ENCODE measurements at places on chromosomes 12 and 14.

- DNase-seq: no peak
Observed at GRCh38 chr12:27810756-27811155, 30.7 kb upstream of the MANSC4 start.

GRCh38 chr12:15987696-15988095, 76.6 kb downstream of the DERA start:
- DNase-seq: no peak

- DNase-seq: no peak
Observed at GRCh38 chr12:29888777-29889176, 105.0 kb upstream of the TMTC1 start.

GRCh38 chr12:40300490-40300889, 75.7 kb downstream of the LRRK2 start:
- no peak for DNase-seq

GRCh38 chr12:20625531-20625930, 69.6 kb upstream of the SLCO1C1 start:
- DNase-seq: no peak

GRCh38 chr14:64092940-64093339, 201.2 kb downstream of the ESR2 start:
- DNase-seq: no peak

- DNase-seq: no peak
Observed at GRCh38 chr12:45557016-45557415, 172.5 kb upstream of the ARID2 start.

DNA sequence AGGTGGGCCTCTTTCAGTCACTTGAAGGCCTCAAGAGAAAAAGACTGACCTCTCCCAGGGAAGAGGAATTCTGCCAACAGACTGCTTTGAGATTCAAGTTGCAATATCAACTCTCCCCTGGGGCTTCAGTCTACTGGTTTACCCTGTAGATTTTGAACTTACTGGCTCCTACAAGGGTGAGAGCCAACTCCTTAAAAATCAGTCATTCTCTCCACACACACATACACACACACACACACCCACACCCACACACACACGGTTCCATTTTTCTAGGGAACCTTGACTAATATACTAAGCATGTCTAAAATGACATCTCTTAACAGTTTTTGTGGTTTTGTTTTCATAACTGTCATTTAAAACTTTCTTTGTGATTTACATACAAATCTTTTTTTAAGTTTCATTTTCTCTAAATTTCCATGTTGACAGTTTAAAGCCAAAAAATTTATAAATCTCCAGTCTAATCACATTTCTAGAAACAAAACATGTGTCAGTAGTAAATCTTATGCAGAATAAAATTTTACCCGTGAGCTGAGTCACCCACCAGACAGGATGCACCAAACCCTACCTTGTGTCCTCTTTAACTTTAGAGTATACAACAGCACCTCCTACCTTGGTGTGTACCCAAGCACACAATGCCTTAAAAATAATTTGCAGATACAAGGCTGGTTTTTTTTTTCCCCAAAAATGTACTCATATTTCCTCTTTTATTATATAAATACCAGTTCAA, 394.6 kb downstream of the AEBP2 start:
- no peak for DNase-seq

DNA sequence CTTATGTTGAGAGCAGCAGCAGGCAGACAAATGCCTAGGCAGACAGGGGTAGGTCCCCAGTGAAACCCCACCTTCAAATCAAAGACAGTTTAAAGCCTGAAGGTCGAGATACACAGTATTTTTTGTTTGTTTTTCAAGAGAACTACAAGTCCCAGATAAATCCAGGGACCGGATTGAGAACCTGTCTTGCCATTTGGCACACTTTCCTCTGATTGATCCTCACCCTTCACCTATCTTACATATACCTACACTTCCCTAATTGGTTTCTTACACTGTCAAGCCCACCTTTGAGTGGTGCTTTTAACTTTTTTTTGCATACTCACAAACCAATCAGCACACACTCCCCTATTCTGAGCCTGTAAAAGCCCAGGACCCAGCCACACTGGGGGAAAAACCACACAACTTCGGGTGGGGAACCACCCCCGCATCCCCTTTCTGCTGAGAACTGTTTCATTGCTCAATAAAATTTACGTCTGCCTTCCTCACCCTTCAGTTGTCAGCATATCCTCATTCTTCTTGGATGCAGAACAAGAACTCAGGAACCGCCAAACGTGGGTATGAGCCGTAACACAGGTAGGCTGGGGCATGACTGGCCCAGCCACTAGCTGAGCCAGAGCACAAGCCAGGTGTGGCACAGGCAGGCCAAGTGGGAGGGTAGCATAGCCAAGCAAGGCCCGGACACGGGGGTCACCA, 11.1 kb downstream of the DICER1 start:
- DNase-seq: no peak

GRCh38 chr14:50733494-50733893, 65.4 kb upstream of the SAV1 start:
- DNase-seq: no peak

GRCh38 chr14:76669770-76670169, 91.5 kb upstream of the VASH1 start:
- no peak for DNase-seq

- DNase-seq: no peak
Observed at GRCh38 chr14:63030113-63030512, 15.1 kb downstream of the KCNH5 start.

DNA sequence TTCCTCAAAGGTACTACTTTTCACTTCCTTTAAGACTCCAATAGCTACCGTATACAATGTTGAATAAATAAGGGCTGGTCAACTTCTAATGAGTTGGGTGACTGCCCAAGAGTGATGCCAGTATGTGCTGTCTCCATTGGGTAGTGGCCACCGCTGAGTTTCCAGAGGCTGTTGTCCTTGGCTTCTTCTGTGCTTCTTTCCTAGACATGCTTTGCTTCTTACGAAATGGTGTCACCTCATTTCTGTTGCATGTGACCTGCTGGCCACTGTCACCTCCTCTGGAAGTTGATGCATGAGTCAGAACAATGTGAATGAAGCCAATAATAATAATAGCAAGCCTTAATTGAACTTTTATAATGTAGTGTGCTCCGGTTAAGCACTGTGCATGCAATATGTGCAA, 7.5 kb upstream of the NID2 start:
- no peak for DNase-seq

GRCh38 chr14:31894351-31894750, 182.8 kb upstream of the ARHGAP5 start:
- DNase-seq: no peak

- DNase-seq: no peak
Observed at GRCh38 chr12:129379076-129379804, 524.6 kb downstream of the TMEM132D start.

DNA sequence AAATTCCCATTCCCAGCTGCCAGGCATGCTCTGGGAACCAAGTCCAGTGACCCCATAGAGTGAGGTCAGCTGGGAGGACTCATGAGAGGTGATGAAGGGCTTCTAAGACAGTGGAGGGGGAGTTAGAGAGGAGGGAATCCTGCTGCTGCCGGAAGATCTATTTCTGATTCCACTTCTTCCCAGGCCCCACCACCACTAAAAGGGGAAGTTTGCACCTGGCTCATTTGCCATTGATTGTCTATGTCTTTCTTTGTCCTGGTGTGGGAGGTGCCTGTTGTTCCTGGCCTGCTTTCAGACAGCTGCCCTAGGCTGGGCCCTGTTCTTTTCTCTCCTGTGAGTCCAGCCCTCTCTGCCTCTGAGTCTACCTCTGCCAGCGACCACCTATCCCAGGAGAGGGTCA, 3.0 kb upstream of the KRT6A start:
- no peak for DNase-seq

- DNase-seq: no peak
Observed at GRCh38 chr12:132278401-132279183, 50.8 kb downstream of the GALNT9 start.

GRCh38 chr14:36996133-36996856, 176.1 kb downstream of the SLC25A21 start:
- DNase-seq: no peak

- DNase-seq: no peak
Observed at GRCh38 chr14:23950411-23951135, 3.0 kb upstream of the DHRS4 start.

DNA sequence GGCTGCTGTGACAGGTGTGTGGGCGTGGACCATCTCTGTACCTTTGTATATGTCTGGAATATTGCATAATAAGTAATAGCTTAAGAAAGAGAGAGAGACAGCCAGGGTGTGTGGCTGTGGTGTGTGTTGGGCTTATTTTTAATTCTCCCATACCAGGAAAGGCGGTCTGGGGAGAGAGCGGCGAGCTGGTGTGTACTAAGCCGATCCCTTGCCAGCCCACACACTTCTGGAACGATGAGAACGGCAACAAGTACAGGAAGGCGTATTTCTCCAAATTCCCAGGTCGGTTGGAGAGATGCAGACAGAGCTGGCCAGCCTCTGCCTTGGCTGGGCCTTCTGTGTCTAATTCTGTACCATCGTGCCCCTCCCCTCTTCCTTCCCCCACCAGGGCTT, 63.9 kb downstream of the AACS start:
- no peak for DNase-seq

- DNase-seq: no peak
Observed at GRCh38 chr12:131736446-131737149, 25.7 kb downstream of the SFSWAP start.

- DNase-seq: no peak
Observed at GRCh38 chr14:43872222-43872621, 634.9 kb downstream of the FSCB start.

DNA sequence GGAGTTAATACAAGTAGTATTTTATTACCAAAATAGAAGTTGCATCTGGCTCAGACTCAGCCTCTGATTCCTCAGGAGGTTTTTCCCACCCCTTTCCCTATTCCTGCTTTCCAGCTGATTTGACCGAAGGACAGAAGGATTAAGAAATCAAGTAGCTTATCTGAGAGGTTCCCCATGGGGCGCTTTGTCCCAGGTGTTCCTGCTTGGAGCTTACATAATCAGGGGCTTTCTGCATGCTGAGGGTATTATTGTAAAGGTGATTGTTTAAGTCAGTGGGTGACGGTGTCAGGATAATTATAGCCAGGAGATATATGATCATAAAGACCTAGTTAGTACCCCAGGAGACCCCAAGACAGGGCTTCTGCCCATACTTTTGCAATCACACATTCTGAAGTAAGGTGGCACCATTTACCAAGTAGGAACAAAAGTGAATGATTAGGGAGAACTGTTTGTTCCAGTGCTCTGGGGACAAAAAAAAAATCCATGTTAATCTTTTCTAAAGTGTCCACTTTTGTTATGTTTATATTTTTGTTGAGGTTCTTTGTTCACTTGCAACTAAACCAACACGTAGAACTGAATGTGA, 921.3 kb downstream of the NRXN3 start:
- DNase-seq: no peak

- DNase-seq: no peak
Observed at GRCh38 chr14:99077076-99077843, 194.7 kb downstream of the BCL11B start.

Data from NCI-H2081 treated with DMSO at 0.1 percent for 48 hours (cell line).